ENCODE measurements at places on chromosomes 16 and 17. TPM values are rescaled to one million over a fixed set of nuclear protein-coding genes. Genes with fewer than 3 reads are reported as not detected.

DNA sequence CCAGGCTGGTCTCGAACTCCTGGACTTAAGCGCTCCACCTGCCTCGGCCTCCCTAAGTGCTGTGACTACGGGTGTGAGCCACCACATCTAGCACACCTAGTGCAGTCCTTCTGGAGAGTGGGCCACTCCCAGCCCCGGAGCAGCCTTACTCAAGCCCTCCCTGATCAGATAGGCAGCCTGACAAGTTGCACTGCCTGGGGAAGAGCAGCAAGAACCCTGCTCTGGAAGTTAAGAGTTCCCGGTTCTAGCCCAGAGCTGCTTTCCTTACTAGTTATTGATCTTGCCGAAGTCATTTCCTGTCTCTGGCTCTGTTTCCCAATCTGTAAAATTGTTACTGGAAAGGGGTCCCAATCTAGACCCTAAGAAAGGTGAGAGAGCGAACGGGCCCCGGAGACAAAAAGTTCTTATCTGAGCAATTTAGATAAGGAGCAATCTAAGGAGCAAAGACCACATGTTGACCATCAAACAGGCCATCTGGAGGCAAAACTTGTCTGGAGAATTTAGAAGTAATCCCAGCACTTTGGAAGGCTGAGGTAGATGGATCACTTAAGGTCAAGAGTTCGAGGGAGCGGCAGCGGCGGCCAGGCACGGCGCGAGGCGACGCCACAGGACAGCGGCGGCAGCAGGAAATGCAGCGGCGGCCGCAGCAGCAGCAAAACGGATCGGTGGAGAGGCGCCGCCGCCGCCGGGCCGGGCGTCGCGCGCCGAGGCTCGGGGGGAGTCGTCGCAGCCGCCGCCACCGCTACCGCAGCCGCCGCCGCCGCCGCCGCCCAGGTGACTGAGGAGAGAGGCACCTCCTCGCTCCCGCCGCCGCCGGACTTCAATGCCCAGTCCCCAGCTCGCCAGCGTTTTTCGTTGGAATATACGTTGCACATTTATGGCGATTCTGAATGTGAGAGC is 4.3 kb upstream of the NAGLU start:
- peak; percentile 80 for DNase-seq

GRCh38 chr16:74759564-74759963 is 15.1 kb downstream of the FA2H start:
- DNase-seq: no peak

GRCh38 chr17:5138616-5139457 is 23.0 kb downstream of the USP6 start:
- no peak for DNase-seq

The PRMT7 gene
- total RNA-seq: 61.9 TPM

The MRPS7 gene
- 72.8 TPM for total RNA-seq

The DOC2A gene
- total RNA-seq: 10.0 TPM

The INCA1 gene
- total RNA-seq: 2.1 TPM

The ZNF19 gene
- 4.8 TPM for total RNA-seq
